ENCODE measurements at places on chromosomes 11 and 22. TPM values are rescaled to one million over a fixed set of nuclear protein-coding genes. Genes with fewer than 3 reads are reported as not detected.

OR52A1 gene
- not detected for total RNA-seq

SLC5A4 gene
- total RNA-seq, result not detected

WNT7B gene
- total RNA-seq, result not detected

GRCh38 chr11:108131993-108132392 lies 10.6 kb downstream of the ACAT1 start:
- no peak for DNase-seq

DNA sequence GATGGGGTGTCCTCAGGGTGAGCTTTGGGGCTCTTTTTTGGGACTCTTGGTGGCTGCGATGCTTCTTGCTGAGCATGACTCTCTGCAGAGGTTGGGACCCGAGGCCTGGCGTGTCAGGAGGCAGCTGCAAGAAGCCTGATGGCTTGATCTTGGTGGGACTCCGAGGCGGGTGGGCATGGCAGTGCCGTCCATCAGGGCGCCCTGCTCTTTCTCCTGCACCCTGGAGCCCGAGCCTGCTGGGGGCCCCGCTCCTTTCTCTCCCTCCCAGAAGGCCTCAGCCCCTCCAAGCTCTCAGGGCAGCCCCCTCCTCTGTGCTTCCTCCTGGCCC lies 432.7 kb downstream of the TBC1D22A start:
- no peak for DNase-seq

DNA sequence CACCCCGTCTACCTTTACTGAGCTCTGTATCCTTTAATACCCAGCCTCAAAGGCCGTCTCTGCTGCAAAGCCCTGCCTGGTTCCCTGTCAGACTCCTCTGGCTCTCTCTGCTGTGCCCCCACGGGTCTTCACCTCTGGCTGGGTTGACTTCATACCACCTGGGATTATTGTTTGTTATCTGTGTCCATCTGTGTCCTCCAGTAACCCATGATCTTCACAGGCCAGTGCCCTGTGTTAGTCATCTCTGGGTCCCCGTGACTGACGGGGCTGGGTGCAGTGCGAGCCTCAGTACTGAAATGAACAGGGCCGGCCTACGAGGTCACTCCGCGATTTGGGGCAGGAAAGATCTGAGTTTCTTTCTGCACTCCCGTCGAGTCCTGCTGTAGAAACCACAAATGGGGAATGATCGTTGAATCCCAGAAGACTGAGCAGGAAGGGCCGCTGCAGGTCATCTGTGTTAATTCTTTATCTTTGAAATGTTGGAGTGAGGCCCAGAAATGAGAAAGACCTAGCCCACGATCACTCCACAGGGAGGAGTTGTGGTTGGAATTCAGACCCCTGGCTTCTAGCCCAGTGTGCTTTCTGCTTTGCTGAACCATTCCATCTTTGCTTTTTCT lies 12.3 kb upstream of the TUB start:
- DNase-seq, result no peak

- DNase-seq, result no peak
Observed at GRCh38 chr11:64458997-64459396, 100.0 kb downstream of the RPS6KA4 start.

GRCh38 chr11:59216641-59217564 lies 4.2 kb upstream of the MPEG1 start:
- no peak for DNase-seq

DNA sequence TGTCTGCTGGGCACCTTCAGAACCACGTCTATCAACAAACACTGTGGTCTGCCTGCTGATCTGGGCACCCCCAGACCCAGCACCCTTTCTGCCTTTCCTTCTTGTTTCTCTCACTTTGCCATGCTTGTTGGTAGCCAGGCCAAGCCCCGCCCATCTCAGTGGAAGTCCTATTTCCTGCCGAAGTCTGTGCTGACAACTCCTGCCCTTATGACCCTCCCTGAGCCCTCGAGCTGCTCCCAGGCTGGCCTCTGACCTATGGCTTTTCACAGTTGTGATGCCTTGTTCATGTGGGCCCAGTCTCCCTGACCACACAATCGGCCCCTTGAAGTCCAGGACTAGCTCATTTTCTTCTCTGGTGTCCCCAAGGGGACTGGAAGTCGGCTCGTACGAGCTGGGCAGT lies 132.1 kb downstream of the DSCAML1 start:
- no peak for DNase-seq

TYR gene
- total RNA-seq, result not detected

OR5T2 gene
- total RNA-seq, result not detected

GRCh38 chr11:47179655-47179991 lies 2.9 kb upstream of the ARFGAP2 start:
- DNase-seq, result peak; percentile 48

GRCh38 chr11:47259232-47259977 lies 1.6 kb downstream of the NR1H3 start:
- DNase-seq, result peak; percentile 75

SCGB1C1 gene
- total RNA-seq, result not detected

GRCh38 chr11:35038211-35038928 lies 100.6 kb upstream of the CD44 start:
- DNase-seq, result no peak

DNA sequence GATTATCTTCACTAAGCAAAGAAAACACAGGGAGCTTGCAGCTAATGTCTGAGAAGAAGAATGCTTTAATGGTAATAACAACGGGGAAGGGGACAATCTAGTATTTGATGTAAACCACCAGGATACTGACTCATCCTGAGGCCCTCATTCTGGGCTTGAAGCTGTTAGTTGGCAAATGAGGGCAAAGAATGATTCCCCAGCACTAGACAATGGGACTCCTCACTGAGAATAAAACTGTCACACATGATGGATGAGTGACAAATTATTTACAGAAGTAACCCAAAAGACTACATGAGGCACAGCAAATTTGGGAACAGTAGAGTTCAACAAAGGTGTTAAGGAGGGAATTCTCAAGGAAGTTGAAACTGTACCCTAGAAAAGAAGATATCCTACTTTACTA lies 76.3 kb downstream of the FAM168A start:
- no peak for DNase-seq

DNA sequence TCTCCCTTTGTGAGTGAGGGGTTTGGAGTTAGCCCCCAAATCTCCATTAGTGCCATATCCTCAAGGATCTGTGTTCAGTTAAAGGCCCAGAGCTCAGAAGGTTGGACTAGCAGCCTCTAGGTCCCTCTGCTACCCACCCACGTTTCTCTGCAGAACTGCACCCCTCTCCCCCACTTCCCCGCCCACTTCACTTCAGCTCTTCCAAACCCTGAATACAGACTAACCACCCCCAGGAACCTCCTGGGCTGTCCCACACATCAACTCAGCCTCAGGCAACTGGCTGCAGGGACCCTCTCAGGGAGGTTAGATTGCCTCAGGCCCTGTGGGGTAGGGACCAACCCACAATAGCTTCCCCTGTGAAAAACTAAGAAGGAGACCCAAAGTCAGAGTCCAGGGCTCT lies 840 bp downstream of the VPREB3 start:
- DNase-seq, result no peak

INS gene
- not detected for total RNA-seq

PNPLA5 gene
- total RNA-seq, result not detected

TRABD gene
- 63.5 TPM for total RNA-seq

GRCh38 chr11:76559346-76559745 lies 111.2 kb downstream of the LRRC32 start:
- no peak for DNase-seq

GRCh38 chr11:94806419-94806818 lies 38.3 kb downstream of the AMOTL1 start:
- no peak for DNase-seq

DNA sequence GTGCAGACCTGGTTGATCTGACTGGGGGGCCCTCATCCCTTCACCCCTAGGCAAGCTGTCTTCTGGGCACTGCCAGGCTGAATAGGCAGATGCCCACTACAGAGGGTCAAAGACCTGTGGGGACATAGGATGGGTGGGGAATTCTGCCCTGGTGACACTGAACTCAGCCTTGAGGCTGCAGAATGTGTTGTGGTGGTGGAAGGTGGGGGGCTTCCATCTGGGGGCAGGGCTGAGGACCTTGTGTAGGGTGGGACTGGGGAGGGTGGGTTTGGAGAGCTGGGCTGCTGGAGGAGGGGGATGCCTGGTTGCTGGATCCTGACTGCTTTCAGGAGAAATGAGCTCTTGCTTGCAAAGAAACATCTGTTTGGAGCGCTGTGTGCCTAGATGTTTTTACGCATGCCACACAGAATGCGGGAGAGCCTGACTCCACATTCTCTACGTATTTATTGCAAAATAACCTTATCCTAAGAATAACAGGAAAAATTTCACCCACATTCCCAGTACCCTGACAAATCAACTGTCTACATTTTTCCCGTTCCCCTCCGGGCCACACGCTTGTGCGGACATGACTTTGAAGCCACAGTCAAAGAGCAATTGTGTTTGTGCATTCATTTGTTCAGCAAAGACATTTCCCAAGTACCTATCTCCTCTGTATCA lies 18.3 kb downstream of the SMIM38 start:
- DNase-seq, result no peak

DNA sequence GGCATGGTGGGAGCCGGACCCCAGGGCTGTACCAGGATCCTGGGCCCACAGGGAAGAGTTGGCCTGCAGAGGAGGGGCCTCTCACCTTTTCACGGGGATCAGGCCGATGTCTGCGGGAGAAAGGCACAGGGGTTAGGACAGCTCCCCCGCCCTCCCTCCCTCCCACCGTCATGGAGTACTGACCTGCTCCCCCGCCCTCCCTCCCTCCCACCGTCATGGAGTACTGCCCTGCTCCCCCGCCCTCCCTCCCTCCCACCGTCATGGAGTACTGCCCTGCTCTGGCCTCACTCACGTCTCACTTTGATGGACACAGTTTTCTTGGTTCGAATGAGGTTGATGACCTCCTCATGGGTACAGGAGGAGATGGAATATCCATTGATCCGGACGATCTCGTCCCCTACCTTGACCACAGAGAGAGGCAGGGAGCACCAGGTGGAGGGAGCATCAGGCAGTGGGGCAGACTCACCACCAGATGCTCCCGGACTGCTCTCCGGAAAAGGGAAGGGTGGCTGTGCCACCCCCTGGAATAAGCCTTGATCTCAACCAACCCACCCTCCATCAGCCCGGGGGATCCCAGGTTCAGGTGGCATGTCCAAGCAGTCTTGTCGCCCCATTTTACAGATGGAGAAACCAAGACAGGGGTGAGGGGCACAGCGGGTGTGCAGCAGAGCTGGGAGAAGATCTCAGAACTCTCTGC lies 17.1 kb downstream of the USH1C start:
- DNase-seq, result no peak

DNA sequence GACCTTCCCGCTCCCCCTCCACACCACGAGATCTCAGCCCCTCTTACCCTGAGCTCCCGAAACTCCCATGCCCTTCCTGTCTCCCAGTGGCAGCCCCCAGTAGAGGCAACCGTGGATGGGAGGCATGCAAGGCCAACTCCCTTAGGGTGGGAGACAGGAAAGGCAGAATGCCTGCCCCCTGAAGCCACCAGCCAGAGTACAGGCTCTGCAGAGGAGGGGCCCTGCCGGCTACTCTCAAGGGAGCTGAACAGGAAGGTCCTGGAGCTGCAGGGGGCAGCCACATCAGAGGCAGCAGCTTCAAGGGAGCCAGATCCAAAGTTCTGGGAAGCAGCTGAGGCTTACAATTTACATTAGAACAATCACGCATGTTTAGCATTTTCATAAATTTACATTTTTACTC lies 38.3 kb downstream of the PDE2A start:
- no peak for DNase-seq

GRCh38 chr11:11169715-11170351 lies 183.2 kb downstream of the CSNK2A3 start:
- DNase-seq, result no peak

ZFTA gene
- 4.5 TPM for total RNA-seq

ROBO4 gene
- total RNA-seq, result 4.8 TPM
